Upper lobe of left lung (tissue), 6 donors: ENCODE measurements at places on chromosomes 7 and 10. TPM values are rescaled to one million over a fixed set of nuclear protein-coding genes. Genes with fewer than 3 reads are reported as not detected.
A peak's percentile ranks its signal among the peaks of the same experiment; 100 is the strongest.

Gene CHST15
- total RNA-seq, result 24.3 TPM

Gene CPVL
- 15.7 TPM for total RNA-seq

Gene PTTG1IP2
- total RNA-seq, result not detected

DNA sequence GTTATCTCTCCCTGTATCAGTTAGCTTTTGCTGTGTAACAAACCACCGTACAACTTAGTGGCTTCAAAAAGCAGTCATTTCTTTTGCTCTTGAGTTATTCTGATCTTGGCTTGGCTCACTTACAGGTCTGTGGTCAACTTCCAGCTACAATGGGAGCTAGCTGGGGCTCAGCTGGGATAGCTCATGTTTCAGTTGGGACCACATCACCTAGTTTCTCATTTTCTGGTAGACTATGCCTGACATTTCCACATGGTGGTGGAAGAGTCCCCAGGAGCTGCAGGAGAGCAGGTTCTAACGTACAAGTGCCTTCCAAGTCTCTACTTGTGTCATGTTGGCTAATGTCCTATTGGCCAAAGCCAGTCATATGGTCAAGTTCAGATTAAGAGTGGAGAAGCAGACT lies 25.8 kb upstream of the PIP4K2A start:
- H3K27ac ChIP-seq, result no peak overlapping the region
- H3K4me3 ChIP-seq, result no peak overlapping the region
- no peaks in the 10 kb centered on the region for H3K27me3 ChIP-seq

DNA sequence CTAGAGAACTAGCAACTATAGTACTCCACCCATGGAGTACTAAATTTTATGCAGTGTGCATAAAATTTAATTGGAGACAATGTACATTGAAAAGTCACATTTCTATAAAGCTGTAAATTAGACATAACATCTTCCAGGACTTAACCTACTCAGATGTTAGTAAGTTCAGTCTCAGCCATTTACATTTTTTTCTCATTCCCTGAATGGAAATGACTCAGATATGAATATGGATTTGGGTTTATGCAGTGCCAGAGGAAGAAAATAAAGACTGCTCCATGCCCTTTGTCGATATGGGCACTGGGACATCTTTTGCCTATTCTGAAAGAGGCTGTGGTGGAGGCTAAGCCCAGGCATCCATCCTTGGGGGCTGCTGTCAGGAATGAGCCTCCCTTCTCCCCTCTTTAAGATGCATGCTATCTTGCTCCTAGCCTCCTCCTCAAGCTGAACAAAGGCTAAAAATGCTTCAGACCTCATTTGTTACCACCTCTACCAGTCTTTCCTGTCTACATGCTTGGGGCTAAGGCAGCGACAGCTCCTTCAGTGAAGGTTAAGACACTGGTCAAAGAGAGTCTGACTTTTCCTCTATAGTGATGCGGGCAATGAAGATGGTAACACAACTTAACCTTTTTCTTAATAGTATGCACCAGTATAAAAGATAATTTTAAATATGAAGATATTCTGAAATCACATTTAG lies 486.8 kb upstream of the ANKRD30A start:
- no peaks in the 10 kb centered on the region for H3K36me3 ChIP-seq
- H3K4me1 ChIP-seq, result no peaks in the 10 kb centered on the region
- DNase-seq, result no peak

GRCh38 chr10:70925377-70926225 lies 37.2 kb upstream of the PCBD1 start:
- H3K27me3 ChIP-seq, result no peaks in the 10 kb centered on the region
- DNase-seq, result peak; percentile 34
- H3K4me1 ChIP-seq, result no peaks in the 10 kb centered on the region
- no peak overlapping the region for H3K27ac ChIP-seq
- no peaks in the 10 kb centered on the region for H3K36me3 ChIP-seq

DNA sequence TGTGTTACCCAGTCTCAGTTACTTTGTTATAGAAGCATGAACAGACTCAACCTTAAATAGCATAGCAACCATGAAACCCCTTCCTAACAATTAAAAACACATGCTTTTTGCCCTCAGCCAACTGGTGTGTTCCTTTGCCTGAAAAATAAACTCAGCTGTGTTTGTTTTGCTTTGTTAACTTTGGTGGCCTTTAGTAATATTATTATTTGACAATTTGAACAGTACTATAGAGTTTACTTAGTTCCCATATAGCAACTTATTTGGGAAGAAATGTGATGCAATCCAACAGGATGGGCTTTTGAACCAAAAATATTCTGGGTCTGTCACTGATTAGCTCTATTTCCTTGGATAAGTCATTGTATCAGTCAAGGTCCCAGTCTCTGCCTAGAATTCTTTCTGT lies 22.5 kb upstream of the MKLN1 start:
- no peak overlapping the region for H3K4me3 ChIP-seq
- peaks cover 4% of the 10 kb centered on the region for H3K4me1 ChIP-seq
- no peaks in the 10 kb centered on the region for H3K36me3 ChIP-seq
- no peak for DNase-seq
